Ovary (tissue), 10 donors: ENCODE measurements at places on chromosomes 5 and 9.

DNA sequence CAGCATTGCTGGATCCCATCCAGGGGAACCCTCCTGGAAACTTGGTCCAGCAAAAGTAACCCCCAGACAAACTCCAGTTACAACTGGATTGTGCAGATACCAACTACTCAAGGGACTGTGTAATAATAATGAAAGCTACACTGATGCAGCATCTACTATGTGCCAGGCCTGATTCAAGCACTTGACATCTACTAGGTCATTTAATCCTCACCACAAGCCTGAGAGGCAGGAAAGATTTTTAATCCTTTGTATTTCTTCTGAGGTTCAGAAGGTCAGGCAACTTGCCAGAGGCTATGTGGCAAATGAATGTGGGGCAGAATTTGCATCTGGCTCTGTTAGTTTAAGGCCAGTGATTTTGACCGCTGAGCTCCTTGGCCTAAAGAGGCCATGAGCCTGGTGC lies 29.5 kb upstream of the FOXI1 start:
- no peak for DNase-seq

DNA sequence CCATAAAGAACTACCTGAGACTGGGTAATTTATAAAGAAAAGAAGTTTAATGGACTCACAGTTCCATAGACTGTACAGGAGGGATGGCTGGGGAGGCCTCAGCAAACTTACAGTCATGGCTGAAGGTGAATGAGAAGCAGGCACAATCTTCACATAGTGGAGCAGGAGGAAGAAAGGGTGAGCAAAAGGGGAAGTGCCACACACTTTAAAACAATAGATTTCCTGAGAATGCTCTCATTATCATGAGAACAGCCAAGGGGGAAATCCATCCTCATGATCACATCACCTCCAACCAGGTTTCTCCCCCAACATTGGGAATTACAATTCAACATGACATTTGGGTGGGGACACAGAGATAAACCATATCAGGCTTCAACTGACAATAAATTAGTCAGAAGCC lies 664.9 kb downstream of the TAF11L14 start:
- no peak for DNase-seq

GRCh38 chr9:99054581-99054980 lies 50.3 kb upstream of the TGFBR1 start:
- DNase-seq, result no peak

DNA sequence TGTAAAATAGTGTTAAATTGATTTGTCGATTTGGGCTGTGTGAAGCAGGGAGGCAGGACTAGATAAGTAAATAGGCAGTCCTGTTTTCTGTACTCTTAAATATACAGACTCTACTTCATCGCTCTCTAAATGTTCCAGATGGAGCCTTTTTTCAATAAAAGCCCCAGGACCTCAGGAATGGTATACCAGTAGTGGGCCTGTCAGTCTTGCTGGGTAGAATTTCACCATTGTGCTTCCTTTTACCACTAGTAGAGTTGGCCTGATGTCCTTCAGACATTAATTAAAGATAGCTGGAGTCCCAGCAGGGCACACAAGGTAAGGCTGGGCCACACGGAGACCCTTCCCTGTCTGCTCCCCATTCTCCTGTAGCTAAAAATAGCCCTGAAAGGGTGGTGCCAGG lies 6.0 kb downstream of the SNX18 start:
- DNase-seq, result no peak
